ENCODE measurements at places on chromosomes 11 and 22.

- no peak for DNase-seq
Measured at GRCh38 chr22:38258895-38259294, 13.9 kb downstream of the TMEM184B start.

DNA sequence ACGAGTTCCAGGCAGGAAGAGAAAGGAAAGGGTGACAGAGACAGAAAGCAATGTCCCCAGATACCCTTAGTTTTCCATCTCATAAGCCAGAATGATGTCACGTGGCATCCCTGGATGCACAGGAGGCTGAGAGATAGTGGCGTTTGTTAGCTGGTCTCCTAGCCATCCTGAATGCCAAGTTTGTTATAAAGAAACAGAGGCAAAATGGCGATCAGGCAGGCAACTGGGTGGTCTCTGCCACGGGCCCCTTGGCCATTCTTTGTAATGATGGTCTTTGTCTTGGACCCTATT is 5.3 kb downstream of the SMIM38 start:
- no peak for DNase-seq

- DNase-seq: no peak
Measured at GRCh38 chr22:19783586-19784383, 23.2 kb downstream of the TBX1 start.

DNA sequence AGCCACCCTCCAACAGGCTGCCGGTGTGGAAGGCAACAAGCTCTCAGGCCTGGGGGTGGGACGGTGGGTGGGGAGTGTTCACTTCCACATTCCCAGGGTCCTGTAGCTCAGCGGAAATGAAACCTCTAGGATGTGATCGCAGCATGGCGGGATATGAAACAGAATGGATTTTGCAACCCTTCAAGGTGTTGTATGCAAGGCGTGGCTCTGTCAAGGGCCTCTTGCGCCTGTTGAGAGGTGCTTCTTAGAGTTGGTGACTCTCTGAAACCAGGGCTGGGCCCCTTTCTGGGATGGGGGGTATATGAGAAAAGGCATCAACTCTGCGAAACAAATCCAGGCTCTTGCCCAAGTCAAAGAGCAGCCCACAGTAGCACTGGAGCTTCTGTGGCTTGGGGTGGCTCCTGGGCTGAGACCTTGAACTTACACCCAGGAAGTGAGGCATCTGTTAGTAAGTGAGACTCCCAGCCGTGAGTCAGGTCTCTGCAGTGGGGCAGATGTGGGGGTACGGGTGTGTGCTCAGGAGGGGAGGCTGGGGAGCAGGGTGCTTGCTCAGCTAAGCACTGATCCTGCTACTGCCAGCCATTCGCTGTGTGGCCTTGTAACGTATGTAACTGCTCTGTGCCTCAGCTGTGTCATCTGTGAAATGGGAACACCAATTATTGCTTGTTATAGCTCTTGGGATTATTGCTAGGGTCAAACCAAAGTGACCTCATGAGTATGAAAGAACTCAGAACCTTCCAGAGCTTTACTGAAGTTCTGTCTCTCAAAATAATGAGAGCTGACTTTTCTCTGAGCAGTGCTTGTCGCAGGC is 28.3 kb downstream of the NECTIN1 start:
- DNase-seq: no peak

DNA sequence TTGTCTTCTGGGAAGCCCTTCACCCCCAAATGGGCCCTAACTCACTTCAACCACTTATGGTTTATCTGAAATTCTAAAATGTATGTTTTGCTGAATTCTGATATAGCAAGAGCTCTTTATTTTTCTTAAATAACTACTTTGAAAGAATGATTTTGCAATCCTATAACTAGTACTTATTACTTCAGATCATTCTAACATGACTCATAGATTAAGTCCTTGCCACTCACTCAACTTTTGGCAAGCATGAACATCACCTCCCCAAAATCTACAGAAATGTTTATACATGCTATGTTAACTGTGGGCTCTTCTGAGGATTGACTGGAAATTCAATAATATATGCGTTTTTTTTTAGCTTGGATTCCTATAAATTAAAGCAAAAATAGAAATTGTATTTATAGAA is 367.4 kb upstream of the FAT3 start:
- DNase-seq: no peak

DNA sequence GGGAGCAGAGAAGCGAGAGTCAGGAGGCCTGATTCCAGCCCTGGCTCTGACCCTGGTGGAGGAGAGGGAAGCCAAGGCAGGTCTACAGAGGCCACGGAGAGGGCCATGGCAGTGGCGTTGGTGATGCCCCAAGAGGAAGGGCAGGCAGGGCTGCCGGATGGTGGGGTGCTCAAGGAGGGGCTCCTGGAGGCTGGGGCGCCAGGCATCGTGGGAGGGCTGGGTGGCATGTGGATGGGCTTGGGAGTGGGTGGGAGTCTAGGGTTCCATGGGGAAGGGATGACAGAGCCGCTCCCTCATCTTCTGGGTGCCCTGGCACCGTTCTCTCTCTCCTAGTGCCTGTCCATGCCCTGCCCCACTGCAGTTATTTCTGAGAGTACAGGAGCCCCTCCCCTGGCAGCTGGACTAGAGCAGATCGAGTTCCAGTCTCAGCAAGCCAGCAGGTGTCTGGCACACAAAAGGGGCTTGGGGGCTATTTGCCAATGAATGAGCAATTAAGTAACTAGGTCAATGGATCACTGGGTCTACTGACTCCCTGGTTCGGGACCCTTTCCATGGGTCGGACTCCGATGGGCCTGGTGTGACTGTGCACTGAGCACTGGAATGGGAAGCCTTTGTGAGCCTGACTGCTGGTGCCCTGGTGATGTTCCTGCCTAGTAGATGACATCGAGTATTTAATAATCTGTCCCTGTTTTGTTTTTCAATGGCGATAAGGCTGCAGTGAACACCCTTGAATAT is 570.0 kb downstream of the TBC1D22A start:
- no peak for DNase-seq

- no peak for DNase-seq
Measured at GRCh38 chr11:15897211-15897960, 459.0 kb downstream of the SOX6 start.

DNA sequence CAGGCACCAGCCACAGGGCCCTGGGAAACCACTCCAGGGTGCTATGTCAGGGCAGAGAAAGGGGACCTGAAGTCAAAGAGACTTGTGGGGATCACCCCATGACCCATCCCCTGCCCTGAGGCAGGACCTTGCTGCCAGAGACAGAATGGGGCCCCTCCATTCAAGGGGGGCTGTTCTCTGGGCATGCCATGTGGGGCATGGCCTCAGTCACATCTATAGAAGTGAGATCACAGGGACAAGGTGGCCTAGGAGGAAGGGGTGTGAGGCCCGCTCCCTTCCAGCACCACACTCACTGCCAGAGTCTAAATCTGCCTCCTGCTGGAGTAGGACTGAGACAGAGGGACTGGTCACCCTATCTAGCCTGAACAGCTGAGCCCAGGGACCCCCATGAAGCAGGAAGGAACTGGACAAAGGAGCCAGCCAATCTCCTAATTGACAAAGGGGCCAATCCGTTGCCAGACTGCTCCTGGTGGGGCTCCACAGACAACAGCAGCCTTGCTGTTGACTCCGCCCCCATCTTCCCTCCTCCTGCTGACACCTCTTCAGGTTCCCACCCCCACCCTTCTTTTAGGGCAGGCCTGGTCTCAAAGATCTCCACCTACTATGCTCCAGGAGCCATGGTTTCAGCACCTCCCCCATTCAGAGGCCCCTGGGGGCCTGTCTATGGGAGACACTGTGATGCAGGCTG is 26.0 kb downstream of the NEAT1 start:
- DNase-seq: no peak

GRCh38 chr11:3074912-3075589 is 17.8 kb upstream of the CARS1 start:
- DNase-seq: no peak

DNA sequence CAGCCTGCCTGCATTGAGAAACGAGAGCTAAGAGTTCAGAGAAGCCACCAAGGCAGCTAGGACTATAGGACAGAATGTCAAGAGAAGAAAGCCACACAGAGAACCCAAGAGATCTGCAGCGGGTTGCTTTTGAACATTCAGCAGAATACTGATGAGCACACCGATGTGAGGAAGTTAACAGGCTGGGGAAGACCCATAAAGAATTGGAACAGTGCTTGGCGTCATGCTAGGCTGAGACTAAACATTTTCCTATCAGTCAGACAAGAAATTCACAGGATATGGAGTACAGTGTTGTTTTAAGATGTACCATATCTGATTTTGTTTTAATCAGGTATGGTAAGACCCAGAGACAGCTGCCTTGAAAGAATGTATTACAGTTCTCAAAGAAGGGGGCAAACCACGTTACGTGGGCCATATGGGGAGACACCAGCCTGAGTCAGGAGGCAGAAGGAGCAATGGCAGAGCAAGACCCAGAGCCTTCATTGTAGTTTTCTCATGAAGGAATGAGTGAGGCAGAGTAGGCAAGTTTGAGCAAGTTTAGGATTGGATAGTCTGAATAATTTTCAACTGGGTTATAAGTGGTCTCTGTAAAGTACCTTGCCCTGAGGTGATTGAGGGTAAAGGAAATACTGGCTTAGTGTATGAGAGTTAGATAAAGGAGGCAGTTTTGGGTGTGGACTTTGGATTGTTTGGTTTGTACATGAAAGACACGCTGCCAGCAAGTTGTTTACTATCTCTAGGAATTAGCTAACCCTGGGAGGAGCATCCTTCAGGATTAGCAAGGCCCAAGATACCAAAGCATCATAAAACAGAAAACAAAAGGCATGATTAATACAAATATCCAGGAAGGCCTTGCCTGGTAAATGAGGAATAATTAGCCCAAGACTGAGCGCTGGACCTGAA is 14.3 kb downstream of the LRRC75B start:
- DNase-seq: no peak

DNA sequence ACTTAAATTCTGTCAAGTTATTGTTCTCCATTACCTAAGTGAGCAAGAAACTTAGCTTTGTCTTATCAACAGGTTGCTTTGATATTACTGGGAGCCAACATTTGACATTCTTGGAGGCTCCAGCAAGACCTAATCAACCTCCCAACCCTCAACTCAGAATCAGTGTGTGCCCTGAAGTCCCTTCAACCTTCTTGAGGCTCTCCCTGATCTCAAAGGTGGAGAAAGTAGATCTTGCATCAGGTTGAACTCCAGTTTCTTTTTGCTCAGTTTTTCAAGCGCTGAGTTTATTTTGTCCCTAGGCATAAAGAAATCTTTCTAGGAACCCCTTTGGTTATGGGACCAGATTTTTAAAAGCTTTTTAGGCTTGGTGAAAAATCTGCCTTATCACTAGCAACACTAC is 1.4 kb downstream of the FAM111A start:
- no peak for DNase-seq

GRCh38 chr11:832529-833113 is at the start of gene CD151:
Gene CD151, plus strand, starts transcription at chr11:832952. Its CDS starts 3,118 bp downstream, at chr11:836070.
- DNase-seq: peak; percentile 54

GRCh38 chr22:25237503-25237902 is 18.1 kb downstream of the CRYBB2 start:
- no peak for DNase-seq

DNA sequence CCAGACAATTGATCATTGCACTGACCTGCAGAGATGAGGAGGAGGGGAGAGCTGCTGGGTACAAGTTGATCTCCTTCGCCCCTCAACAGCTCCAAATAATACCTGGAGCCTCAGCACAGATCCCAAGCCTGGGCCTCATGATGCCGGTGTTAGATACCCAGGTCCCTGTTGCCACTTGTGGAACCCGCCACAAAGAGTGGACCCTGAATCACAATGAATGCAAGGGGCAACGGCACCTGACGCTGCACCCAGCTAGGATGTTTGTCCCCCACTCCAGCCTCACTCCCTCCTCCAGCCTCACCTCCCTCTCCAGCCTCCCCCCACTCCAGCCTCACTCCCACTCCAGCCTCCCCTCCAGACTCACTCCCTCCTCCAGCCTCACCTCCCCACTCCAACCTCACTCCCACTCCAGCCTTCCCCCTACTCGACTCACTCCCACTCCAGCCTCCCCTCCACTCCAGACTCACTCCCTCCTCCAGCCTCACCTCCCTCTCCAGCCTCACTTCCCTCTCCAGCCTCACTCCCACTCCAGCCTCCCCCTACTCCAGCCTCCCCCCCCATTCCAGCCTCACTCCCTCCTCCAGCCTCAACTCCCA is 879.0 kb downstream of the BRD1 start:
- no peak for DNase-seq

DNA sequence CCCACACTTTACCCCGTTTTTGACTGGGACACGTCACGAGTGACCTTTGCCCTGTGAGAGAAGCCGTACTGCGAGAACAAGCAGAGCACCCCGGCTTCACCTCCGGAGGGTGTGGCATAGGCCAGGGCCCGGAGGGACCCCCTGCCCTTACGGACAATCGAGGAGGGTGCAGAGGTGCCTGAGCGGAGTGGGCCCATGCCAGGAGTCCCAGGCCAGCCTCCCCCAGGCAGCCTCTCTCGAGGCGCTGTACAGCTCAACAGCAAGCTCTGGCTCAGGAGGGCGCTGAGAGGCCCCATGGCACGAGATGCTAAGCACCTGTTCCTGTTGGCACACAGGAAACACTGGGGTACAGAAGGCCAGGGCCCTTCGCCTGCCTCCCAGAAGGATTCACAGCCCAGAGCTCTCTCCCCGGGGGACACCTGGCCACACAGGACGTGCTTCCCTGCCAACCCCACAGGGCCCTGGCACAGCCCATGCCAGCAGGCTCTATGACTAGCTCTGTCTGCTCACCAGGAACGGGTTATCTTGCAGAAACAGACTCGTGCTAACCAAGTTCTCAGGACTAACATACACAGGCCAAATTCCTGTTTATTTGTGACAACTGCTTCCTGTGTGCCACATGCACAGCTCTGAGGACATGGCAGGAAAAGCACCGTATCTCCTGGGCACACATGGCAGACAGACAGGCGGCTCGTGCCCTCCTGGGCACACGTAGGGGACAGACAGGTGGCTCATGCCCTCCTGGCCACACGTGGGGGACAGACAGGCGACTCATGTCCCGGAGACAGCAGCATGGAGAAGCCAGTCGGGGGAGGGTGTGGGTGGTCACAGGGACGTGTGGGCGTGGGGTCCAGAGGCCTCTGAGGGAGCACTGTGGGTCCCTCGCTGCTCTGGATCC is 11.6 kb downstream of the TOLLIP start:
- DNase-seq: no peak

DNA sequence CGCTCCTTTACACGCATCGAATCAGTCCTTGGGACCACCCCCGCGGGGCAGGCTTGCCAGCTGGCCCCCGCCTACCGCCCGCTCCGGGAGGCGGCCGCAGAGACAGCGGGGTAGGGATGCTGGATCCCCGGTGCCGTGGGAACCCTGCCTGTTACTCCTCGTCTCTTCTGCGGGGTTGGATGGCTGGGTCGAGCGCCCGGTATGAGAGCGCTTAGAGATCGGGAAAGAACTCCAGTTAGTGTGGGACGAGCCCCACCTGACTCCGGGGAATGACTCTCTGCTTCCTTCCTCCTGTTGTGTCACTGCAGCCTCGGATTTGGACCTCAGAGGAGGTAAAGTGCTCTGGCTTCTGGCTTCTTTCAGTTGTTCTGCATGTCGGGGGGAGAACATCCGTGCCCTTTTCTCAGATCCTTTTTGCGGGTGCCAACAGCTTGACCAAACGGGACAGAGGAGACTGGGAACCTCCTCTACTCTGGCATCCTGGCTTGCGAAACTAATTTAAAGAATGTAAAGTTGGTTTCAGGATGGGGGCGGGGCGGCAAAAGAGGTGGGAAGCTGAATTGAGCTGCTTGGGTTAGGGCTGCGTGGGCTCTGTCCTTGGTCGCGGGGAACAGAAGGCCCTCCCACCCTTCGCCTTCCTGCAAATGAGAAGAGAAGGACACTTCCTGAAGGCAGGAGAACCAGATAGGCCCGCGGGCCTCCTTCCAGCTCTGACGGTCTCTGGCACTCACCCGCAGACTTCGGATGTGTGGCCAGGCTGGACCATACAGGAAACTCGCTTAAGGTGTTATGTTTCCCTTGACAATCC is 938 bp downstream of the LAYN start:
- peak; percentile 84 for DNase-seq
